ENCODE measurements at places on chromosomes 2 and 18. TPM values are rescaled to one million over a fixed set of nuclear protein-coding genes. Genes with fewer than 3 reads are reported as not detected.

- DNase-seq, result no peak
Measured at GRCh38 chr2:69203166-69203985, 183.7 kb downstream of the GFPT1 start.

DNA sequence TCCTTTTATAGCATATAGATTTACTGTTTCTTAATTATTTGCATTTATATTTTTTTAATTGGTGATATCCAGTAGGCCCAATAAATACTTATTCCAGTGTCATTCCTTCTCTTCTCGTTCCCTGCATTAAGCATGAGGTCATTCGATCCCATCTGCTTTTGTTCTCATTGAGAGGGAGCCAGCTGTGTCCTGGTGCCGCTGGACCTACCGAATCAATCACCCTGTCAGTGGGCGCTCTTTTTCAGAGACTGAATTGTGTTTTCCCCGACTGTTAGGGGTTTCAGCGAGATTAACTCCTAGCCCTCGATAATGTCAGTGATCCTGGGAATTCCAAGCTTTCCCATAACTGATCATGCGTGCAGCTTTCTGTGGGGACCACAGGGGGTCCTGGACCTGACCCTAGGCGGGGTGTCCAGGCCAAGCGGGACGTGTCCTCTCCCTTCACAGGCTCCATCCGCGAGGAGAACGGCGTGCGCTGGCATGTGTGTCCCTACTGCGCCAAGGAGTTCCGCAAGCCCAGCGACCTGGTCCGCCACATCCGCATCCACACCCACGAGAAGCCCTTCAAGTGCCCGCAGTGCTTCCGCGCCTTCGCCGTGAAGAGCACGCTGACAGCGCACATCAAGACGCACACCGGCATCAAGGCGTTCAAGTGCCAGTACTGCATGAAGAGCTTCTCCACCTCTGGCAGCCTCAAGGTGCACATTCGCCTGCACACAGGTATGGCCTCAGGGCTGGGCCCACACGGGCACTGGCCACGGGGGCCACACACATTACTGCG is 72.4 kb downstream of the ZNF236 start:
- no peak for DNase-seq

GRCh38 chr18:43484710-43485109 is 207.4 kb upstream of the SYT4 start:
- no peak for DNase-seq

DNA sequence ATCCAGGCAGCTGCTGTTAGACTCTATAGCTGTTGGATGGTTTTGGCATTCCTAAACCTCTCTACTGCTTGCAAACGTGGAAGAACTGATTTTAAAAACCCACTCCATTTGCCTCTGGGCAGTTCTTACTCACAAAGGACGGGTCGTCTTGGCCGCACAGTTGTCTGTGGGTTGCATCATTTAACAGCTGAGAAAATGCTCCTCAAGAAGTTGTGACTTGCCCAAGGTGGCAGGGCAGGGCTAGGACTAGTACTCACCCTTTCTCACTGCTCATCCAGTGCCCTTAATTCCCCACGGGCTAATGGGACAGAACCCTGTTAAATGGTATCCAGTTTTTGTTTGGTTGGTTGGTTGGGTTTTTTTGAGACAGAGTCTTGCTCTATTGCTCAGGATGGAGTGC is 997 bp upstream of the DRC1 start:
- DNase-seq, result no peak

The GKN2 gene
- total RNA-seq, result 0.43 TPM

DNA sequence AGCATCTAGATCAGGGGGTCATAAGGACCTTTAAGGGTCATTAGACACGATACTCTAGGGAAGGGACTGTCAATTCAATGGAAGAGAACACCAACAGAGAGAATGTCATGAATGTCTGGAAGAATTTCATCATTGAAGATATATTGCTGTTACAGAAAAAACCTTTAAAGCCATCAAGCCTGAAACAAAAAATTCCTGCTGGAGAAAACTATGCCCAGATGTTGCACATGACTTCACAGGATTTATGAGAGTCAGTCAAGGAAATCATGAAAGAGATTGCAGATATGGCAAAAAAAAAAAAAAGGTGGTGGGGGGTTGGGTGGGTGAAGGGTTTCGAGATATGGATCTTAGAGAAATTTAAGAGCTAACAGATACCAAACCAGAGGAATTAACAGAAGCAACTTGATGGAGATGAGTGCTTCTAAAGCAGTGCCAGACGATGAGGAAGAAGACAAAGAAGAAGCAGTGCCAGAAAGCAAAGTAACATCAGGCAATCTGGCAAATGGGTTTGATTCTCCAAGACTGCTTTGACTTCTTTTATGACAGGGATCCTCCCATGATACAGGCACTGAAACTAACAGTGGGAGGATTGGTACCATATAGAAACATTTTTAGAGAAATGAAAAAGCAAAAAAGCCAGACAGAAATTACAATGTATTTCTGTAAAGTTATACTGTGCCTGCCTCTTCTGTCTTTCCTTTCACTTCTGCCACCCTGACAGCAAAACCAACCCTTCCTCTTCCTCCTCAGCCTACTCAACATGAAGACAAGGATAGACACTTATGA is 28.5 kb downstream of the MAP4K3 start:
- no peak for DNase-seq

The TMEM17 gene
- 0.46 TPM for total RNA-seq

DNA sequence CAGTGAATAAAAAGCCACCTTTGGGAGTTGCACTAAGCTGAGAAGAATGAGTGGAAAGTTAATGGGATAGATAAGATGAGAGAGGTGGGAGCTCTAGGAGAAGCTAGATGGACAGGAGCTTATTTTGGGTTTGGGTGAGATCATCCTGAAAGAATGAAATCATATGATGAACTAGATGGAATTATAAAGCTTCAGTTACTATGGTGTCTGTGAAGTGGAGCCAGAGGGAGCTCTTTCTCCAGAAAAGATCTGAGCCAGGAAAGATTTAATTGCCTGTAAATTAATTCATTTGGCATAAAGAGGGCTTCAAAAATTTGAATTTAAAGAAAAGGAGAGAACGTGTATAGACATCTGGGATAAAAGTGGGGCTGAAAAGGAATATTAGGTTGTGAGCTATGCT is 10.3 kb downstream of the DNAH6 start:
- DNase-seq, result no peak

The OTOS gene
- total RNA-seq, result not detected

GRCh38 chr2:59150217-59150849 is 909.2 kb upstream of the FANCL start:
- no peak for DNase-seq

The SFT2D3 gene
- total RNA-seq, result 9.0 TPM

- peak; percentile 78 for DNase-seq
Measured at GRCh38 chr2:231692847-231693246, 15.5 kb upstream of the PTMA start.

GRCh38 chr2:156779416-156780120 is 343.4 kb downstream of the GPD2 start:
- peak; percentile 23 for DNase-seq

All from left colon (tissue), 2 donors.